GM10248 (cell line): ENCODE measurements at places on chromosomes 7 and 10.

DNA sequence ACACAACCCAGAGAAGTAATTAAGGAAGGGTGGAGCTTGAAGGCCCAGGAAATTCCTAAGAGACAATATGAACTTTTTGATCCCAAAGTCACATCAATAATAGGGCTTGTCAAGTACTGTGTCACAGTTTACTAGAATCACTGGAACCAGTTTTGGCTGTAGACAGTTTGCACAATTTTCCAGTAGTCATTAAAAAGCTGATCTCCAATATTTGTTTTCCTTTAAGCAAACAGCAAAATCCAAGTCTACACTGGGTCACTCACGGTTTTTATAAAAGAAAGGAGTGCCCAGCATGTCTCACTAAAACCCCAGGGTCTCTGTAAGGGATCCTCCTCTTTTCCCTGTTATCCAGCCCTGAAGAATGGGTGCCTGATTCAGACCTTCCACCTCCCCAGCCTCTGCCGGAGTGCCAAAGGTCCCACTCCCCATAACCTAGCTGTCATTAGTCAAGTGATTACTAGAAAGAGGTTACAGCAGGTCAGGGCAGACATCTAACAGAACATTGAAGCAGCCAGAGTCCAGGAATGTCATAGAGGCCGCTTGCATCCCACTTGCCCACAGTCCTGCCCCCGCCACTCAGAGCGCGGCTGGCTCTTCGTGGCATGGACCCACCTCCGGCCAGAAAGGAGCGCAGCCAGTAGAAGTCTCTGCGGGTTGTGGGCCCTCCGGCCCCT lies 552 bp downstream of the SLC25A16 start:
- no peak for DNase-seq

- peak; percentile 45 for DNase-seq
Observed at GRCh38 chr7:5139998-5140397, 50.0 kb upstream of the WIPI2 start.

GRCh38 chr10:56728349-56728748 lies 367.3 kb upstream of the ZWINT start:
- DNase-seq, result no peak

GRCh38 chr10:43268491-43268890 lies 1.6 kb upstream of the RASGEF1A start:
- no peak for DNase-seq

DNA sequence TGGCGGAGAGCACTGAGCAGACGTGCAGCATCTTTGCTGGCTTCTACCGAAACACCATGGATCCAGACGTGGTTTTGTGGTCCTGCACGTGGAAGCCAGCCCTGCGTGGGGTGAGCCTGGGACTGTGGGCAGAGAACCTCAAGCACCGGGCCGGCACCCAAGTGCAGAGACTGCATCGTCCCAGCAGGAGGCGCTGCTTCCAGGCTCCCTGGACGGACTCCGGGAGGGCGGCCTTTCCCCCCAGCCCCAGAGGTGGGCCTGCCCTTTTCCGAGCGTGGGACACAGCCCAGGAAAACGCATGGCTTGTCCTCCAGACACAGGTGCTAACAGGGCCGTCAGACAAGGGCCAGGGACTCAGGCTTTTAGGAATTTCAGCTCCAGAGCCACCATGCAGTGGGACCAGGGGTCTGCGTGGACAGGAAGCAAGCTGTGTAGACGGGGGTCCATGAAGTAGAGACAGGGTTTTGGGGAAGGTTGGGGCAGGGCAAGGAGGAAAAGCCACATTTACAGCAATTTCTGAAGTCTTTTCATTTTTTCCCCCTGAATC lies 303.9 kb downstream of the WDR37 start:
- DNase-seq, result no peak

DNA sequence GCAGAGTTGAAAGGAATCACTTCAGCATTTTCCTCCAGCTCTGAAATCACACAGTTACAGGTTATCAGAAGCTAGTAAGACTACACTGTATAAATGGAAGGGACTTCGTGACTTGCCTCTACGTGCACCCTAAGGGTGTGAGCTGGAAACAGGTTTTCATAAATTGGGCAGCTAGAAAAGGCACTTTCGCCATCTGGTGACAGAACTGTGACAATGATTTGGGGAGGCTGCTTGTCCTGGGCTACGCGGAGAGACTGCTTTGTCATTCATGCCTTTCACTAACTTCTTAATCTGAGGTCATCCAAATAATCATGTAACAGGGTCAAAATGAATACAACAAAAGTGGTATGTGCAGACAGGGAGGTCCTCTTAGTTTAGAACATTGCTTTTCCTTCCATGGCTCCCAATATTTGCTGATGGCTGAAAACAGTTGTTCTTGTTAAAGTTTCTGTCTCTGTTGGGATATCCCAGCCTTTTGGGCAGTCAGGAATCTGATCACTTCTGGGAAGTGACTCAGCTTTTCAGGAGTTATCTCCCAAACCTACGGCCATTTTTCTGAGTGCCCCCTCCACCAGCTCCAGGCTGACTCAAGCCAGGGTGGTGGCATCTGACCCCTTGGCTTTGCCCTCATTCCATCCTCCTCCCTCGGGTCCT lies 17.8 kb downstream of the VWC2 start:
- DNase-seq, result peak; percentile 55

- DNase-seq, result no peak
Observed at GRCh38 chr10:73586583-73586984, 4.6 kb downstream of the USP54 start.

DNA sequence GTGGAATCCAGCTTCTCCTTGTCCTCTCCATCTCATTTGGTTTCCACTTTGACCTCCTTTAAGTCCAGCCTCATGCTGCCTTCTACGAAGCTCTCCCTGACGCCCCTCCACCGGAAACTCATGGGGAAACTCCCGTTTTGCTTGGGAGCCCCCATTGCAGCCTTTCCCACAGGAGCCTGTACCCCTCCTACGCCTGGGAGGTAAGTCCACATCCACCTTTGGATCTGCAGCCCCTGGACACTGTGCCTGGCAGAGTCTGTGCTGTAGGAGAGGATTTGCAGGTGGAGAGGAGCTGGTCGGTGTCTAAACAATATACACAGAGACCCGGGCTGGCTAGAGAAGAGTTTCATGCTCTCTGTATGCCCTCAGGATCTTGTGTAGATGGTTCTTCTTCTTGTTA lies 296.1 kb downstream of the GLRX3 start:
- DNase-seq, result no peak

GRCh38 chr7:91228927-91229558 lies 35.2 kb upstream of the FZD1 start:
- no peak for DNase-seq

- no peak for DNase-seq
Observed at GRCh38 chr7:130845581-130846085, 111.6 kb upstream of the KLF14 start.

- DNase-seq, result no peak
Observed at GRCh38 chr10:26839966-26840627, 20.7 kb downstream of the ABI1 start.

GRCh38 chr7:31744294-31744874 lies 57.4 kb downstream of the PPP1R17 start:
- peak; percentile 38 for DNase-seq

DNA sequence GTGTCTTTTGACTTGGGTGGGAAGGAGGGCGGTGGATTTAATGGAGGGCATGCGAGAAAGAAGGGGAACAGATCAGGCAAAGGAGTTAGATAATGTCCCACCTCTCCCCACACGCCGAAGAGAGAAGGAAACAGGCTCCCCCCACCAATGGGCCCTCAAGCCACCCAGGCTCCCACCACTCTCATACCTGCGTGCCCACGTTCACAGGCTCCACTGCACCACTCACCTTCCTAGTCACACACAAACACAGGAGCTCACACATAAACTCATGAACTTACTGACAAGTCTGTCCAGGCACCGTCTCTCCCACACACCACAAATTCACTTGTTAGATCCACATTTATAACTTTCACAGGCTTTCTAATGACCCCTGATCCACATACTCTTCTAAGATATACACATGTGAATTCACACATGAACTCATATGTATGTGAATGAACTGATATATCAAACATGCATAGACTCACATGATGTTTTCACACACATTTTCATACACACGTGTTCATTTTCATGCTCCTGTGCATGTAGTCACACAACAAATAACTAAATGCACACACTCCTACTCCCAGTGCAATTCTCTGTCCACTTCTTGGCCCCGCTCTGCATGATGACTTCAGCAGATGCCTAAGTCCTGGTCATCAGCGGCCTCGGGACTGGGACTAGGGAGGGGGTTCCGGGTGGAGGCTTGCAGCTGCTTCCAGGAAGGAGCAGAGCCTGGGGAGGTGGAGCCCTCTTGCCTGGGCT lies 1.5 kb downstream of the LZTS2 start:
- DNase-seq, result no peak

GRCh38 chr7:87506246-87507180 lies 31.0 kb upstream of the ABCB4 start:
- DNase-seq, result no peak

DNA sequence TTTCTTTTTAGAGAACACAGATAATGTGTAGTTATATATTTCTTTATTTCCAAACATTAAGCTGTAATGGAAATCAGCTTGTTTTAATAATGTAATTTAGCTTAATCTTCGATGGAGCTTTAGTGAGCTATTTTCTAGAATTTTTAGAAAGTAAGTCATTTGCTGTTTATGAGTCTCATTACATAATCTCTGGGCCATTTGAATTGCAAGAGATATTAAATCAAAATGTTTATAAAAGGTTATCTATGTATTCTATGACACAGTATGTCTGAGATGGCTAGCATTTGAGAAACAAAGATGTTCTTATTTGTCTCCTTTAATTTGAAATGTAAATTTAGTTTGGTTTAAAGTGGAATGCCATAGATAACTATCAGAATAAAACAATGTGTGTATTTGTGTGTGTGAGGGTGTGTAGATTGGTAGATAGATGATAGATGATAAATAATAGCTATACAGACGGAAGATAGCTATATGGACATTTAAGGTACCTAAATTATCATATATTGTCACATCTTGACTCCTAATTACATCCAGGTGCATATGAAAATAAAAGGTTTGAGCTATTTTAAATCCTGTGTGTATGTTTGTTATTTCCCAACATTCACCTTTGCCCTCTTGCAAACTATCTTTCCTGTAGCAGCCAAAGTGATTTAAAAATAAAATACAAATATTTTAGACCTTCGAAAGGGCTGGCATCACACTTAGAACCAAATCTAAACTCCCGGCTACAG lies 478.0 kb upstream of the KLF6 start:
- no peak for DNase-seq

DNA sequence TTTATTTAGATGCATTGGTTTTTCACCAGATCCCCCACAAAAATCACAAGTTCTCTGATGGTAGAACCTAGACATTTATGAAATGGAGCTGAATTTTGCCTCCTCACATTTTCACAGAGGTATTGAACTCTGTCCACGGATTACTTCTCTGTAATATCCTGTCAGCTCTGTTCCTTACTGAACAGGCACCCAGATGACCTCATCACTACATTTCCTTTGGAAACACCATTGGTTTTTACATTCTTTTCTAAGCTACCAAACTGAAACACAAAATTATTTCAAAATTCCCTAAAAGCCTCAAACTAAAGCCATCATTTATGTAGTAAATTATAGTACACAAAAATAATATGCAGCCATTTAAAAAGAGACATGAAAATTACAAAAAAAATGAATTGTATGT lies 98.3 kb upstream of the KCNIP2 start:
- no peak for DNase-seq

DNA sequence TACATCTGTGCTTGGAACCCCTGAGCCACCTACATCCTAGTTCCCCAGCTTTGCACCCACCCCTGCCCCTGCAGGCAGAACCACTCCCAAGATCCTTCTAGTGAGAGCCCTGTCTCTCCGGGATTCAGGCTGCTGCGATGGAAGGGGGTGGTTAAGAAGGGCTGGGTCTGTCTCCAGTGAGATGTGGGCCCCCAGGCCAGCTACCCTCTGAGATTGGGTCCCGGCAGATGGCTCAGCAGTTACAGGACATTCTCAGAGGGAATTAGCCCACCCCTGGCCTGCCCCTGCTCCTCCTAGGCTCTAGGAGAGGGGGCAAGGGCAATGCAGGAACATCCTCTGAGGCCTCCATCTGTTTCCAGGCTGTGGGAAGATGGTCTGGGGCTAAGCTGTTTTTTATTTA lies 27.7 kb downstream of the SLC29A3 start:
- no peak for DNase-seq

DNA sequence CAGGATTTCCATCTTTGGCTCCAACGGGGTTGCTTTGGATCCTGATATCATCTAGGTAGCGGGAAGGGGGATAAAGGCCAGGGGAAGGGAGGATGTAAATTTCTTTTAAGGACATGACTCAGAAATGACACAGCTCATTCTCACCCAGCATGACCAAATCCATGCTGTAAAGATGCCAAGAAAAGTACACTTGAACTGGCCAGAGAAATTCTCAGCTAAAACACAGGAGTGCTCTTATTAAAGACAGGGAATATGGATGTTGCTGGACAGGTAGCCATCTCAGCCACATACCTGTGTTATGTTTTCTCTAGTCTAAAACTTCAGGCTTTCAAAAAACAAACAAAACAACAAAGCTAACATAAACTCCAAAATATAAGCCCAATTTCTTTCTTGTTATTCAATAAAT lies 68.3 kb downstream of the NAMPT start:
- DNase-seq, result no peak

- DNase-seq, result no peak
Observed at GRCh38 chr10:74882831-74883230, 56.4 kb downstream of the KAT6B start.

GRCh38 chr10:4450981-4451908 lies 374.8 kb upstream of the AKR1E2 start:
- no peak for DNase-seq

DNA sequence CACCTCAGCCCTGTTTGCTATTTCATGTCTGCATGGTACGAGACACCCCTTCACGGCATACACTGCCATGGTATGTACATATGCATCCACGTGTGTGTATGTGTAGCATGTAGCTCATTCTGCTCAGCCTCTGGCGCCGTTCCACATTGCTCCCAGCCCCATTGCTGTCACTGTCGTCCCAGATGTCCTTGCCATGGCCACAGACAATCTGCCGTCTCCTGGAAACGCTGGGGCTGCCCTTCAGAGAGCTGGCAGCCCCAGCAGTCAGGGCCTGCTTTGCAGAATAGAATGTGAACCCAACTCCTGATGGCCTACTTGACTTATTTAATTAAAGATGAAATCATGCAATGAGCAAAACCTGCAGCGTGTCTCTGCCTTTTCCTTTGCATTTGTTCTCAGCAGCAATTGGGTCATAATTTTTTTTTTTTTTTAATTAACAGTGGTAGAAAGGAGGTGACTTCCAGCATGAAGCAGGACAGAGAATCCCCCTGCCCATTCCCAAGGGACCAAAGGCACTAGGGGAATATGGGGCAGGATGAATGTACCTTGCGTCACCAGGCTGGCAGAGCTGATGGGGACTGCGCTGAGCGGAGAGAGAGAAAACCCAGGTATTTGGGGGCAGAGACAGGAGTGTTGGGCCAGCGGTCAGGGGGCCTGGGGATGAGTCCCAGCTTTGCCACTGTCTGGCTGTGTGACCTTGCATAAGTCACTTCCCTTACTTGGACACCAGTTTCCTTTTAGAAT lies 49.2 kb downstream of the CHST3 start:
- no peak for DNase-seq

- DNase-seq, result no peak
Observed at GRCh38 chr7:139807009-139807408, 22.1 kb upstream of the TBXAS1 start.

DNA sequence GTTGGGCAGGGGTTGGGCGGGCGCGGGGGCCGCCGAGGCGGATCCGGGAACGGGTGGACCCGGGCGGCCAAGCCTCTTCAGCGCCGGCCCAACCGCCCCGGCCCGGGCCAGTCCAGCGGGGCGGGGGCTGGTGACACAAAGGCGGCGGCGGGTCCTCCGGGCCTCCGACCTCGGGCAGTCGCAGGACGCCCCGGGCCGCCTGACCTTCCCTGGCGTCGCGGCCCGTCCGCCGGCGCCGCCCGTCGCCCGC lies 54.2 kb downstream of the METTL2B start:
- DNase-seq, result no peak
